GM06990 (cell line): ENCODE measurements at places on chromosomes 11 and 22.

DNA sequence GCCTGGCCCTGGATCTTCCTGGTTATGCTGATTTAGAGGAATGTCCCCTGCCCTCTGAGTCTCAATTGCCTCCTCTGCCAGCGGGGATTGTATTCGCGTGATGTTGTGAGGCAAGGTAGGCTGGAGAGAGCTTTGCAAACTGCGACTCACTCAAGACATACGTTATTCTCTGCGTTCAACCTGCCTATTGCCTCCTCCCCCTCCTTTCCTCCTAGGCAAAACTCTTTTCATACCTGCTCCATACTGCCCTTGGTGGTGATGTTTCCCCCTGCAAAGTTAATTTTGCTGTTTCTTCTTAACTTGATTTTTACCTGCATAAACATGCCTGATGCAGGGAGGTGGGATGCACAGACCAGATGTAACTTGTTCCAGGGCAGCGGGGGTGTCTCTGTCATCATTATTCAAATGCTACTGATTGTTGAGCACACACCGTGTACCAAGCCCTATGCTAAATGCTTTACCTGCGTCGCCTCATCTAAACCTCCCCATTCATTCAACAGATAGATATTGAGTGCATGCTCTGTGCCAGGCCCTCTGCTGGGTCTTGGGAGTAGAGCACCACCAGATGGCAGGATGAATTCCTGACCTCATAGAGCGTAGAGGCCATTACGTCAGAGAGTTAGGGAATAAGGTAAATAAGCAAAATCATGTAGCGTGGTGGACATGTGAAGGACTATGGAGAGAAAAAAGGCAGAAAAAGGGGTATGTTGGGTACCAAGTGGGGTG, 29.0 kb downstream of the SGSM1 start:
- no peak for DNase-seq

GRCh38 chr11:1457856-1458255, 28.7 kb downstream of the MOB2 start:
- no peak for DNase-seq

DNA sequence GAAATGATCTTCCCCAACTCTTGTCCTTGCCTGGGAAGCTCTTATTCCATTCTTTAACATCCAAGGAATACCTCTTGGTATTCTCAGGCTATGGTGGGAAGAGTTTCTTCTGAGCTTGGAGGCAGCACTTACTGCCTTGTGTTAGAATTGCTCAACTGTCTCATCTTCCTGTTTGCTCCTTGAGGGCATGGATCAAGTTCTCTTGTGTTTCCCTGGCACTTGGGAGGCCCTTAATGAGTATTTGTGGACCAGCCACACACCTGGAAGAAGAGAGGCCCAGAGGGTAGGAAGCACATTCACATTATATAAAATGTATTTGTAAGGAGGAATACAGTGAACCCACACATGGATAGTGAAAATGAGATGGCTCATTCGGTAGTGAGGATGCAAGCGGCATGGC, 3.4 kb upstream of the SORL1-AS1 start:
- DNase-seq = no peak

- no peak for DNase-seq
Observed at GRCh38 chr22:19889951-19890350, 35.3 kb upstream of the GNB1L start.

GRCh38 chr22:31753005-31753633, 700 bp upstream of the DEPDC5 start:
- peak; percentile 47 for DNase-seq

- DNase-seq = no peak
Observed at GRCh38 chr11:45041596-45041995, 90.9 kb upstream of the TP53I11 start.

- DNase-seq = no peak
Observed at GRCh38 chr22:42947211-42947990, 67.5 kb downstream of the PACSIN2 start.

DNA sequence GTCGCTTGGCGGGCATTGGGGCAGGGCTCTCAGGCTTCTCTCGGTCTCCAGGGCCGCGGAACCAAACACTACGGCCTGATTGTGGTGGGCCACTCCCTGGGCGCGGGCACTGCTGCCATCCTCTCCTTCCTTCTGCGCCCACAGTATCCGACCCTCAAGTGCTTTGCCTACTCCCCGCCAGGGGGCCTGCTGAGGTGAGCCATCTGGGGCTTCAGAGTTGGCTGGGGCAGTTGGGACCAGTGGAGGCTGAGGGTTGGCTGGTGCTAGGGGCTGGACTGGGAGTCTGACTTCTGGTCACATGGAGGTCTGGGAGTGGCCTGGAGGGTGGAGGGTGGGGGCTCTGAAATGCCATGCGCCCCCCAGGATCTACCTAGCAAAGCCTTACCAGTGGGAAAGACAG, 15.3 kb upstream of the MYRF start:
- DNase-seq = no peak

GRCh38 chr11:68446046-68446725, 14.4 kb upstream of the PPP6R3 start:
- DNase-seq = no peak

- DNase-seq = no peak
Observed at GRCh38 chr22:49604732-49605302, 222.9 kb downstream of the BRD1 start.

- no peak for DNase-seq
Observed at GRCh38 chr11:25628030-25628429, 703.9 kb upstream of the ANO3 start.

DNA sequence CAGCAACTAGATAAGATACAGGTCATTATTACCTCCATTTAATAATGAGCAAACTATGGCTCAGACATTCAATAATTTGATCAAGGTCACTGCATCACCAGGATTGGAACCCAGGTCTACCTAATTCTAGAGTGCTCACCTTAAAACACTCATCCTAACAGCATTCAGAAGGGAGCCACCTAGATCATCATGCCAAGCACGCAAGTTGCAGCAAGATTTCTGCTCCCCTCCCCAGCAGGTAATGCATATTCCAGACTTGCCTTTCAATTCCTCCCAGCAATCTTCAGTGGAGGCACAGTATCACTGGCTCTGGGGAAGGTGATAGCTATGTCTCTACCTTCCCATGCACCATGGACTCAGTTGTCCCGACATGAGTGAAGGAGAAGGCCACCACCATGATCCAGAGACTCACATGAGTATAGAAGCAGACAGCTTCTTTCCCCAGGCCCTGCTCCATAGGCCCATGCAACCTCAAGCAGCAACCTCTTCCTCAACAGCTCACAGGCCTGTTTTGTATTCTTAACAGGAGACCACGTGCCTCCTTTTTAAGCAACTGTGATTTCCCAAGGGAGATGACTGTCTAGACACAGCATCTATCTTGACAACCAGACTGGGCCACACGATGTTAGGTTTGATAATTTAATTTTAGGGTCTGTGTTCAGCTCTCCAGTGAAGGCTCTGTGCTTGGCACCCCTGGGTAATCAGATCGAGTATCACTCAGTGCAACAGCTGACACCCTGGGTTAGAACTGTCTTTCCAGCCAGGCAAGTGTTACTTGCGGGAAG, 36.4 kb downstream of the RAB30 start:
- no peak for DNase-seq

DNA sequence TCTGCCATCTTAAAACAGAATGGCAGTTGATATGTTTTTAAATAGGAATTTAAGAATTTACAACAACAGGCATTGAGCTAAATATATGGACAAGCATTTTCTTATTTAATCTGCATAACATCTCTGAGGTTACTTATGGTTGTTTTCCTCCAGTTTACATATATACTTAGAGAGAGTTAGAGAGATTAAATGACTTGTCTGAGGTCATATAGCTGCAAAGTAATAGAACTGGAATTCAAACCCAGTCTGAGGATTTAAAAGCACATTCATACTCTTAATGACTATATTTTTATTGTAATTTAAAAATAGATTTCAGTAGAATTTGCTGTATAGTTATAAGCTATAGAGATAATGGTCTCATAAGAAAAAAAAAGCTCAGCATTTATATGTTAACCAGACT, 81.4 kb upstream of the GRIK4 start:
- no peak for DNase-seq

DNA sequence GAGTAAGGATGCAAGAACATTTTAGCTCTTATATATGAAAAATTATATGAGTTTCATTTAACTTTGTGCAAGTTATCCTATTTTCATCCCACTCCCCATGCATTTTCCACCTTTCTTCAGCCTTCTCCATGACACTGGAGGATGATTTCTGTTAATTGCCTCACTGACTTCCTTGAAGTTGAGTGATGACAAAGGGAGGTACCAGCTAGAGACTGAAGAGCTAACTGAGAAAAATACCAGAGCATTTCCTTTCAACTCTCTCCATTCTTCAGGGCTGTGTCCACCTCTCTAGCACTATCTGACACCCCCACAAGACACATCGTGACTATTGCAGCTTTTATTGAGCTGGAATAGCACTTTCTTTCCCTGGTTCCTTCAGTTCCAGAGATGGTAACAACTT, 711.6 kb upstream of the LRRC4C start:
- DNase-seq = no peak

DNA sequence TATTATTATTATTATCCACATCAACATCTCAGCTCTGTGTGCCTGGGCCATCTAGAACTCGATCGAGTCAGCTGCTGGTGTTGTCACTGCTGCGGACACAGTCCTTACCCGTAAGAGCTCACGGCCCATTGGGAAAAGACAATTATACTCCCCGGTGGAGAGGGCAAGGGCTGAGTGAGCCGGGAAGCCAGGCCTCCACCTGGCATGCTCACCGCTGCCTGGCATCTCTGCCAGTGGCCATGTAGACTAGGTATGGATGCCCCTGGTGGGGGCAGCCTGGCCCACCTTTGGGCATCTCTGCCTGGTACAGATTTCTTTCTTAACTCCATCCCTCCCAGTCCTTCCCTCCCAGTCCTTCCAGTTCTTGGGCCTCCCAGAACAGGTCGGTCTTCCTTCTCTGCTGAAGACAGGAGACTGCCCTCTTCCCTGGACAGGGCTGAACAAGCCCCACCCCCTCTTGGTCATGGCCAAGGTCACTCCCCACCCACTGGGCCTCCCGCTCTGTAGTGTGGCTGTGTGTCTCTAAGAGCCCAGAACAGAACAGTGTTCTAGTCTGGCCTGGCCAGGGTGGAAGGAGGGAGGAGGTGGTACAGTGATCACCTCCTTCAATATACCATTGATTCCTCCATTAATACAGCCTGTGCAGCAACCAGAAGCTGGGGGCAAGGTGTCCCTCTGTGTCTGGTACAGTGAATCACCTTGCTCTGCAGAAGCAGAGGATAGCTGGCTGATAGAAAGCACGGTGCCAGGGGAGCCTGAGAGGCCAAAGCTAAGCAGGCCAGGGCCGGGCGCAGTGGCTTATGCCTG, 57.7 kb downstream of the FLRT1 start:
- DNase-seq = no peak

DNA sequence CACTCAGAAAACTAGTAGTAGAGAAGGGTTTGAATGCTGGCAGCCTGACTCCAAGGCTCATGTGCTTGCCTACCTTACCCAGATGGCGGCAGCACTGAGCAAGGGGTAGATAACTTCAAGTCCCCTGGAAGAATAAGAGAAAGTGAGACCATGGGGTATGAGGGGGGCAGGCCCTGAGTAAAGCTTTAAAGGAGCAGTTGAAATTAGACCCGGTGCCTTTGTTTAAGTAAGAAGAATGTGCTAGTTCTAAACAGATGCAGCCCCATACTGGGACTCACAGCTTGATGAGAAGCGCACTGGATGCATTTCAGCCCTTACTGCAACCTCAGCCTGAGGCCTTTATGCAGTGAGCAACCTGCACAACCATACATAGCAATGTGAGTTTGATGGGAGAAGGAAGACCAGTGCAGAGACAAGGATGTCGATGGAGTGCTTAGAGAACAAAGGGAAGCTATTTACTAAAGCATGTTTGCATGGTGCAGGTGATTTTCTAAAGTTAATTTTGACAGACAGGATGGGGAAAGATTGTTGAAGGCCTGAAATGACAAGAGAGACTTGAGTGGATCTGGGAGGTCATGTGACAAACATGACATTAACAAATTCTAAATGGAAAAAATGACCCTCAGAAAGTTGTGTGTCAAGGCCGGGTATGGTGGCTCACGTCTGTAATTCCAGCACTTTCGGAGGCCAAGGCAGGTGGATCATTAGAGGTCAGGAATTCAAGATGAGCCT, 27.1 kb upstream of the TMA7B start:
- no peak for DNase-seq

- no peak for DNase-seq
Observed at GRCh38 chr22:21873619-21874018, 6.2 kb upstream of the MAPK1 start.

DNA sequence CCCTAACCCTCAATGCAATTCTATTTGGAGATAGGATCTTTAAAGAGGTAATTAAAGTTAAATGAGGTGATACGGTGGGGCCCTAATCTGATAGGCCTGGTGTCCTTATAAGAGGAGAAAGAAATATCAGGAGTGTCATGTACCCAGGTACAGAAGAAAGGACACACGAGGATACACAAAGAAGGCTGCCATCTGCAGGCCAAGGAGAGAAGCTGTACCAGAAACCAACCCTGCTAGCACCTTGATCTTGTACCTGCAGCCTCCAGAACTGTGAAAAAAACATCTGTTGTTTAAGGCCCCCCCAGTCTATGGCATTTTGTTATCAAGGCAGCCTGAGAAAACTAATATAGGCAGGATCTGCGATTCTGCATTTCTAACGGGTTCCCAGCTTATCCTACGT, 44.2 kb downstream of the FBXO7 start:
- no peak for DNase-seq

- DNase-seq = no peak
Observed at GRCh38 chr11:122754553-122755322, 83.6 kb upstream of the CRTAM start.

DNA sequence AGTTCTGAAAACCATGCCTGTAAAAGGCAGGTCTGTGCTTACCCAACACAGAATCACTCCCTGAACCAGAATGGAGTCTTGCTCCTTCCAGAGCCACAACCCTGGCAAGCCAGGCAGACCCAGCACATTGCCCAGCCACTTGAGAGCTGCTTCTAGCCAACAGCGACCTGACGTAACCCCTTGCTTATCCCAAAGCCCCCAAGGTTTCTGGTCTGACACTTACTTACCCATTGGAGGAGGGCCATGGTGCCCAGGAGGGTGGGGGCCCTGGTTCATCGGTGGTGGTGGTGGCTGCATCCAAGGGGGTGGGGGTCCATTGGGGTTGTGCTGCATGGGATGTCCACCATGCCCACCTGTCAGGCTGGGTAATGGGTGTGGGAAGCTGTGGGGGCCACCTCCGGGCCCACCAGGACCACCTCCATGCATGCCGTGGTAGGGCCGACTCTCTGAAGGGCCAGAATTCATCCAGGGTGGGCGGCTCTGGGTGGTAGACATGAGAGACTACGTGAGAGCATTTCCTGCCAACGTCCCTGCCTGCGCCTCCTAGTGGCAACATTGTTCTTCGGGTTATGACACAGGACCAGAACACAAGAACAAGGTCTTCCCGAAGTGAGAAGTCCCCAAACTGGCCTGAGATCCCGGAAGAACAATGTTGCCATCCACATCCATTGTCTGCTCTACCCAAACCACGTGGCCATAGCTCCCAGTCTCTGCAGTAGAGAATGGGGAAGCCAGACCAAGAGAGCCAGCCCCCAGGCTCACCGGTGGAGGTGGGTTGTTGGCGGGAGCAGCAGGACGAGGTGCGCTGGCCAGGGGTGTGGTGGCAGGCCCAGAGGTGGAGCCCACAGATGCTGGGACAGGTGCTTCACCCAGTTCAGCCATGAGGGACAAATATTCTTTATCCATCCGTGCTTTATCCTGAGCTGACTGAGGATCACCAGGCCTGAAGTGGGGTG, 7.8 kb upstream of the PYGM start:
- DNase-seq = no peak
